ENCODE measurements at places on chromosomes 1 and 21. TPM values are rescaled to one million over a fixed set of nuclear protein-coding genes. Genes with fewer than 3 reads are reported as not detected.

DNA sequence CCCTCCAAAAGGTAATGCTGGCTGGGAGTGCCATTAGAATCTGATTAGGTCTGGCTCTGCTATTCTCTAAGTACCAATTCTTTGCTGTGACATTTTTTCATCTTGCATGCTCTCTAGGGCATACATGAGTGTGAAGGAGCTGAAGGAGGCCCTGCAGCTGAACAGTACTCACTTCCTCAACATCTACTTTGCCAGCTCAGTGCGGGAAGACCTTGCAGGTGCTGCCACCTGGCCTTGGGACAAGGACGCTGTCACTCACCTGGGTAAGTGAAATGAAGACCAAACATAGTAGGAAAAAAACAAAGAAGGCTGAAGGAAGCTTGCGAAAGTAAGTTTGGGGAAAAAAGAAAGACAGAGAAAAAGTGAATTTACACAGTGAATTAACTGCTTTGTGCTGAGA, 207.9 kb downstream of the PAPPA2 start:
- H3K27ac ChIP-seq, result no peak overlapping the region
- H3K27me3 ChIP-seq, result peaks cover 11% of the 10 kb centered on the region
- no peaks in the 10 kb centered on the region for H3K4me1 ChIP-seq
- H3K36me3 ChIP-seq, result no peaks in the 10 kb centered on the region
- DNase-seq, result no peak

DNA sequence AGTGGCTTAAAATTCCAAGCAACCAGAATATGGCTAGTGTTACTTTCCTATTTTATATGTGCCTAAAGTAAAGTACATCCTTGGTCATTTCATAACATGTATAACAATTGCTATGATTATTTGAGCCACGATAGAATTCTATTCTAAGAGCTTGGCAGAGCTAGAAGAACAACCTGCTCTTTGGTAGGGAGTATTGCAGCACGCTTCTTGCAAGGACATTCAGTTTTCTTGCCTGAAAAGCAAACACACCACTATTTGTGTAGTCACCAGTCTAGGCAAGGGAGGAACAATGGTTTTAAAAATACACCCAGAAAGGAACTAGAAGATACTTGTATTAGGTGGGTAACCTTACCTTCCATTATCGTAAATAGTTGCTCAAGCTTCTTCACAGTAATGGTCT, 51.5 kb downstream of the CNST start:
- H3K27me3 ChIP-seq, result no peaks in the 10 kb centered on the region
- DNase-seq, result no peak
- no peak overlapping the region for H3K4me3 ChIP-seq
- peaks cover 18% of the 10 kb centered on the region for H3K4me1 ChIP-seq

- H3K27ac ChIP-seq, result no peak overlapping the region
- H3K36me3 ChIP-seq, result no peaks in the 10 kb centered on the region
- no peaks in the 10 kb centered on the region for H3K4me1 ChIP-seq
- DNase-seq, result no peak
Observed at GRCh38 chr1:110283677-110284076, 55.5 kb upstream of the RBM15 start.

- no peaks in the 10 kb centered on the region for H3K27me3 ChIP-seq
- H3K4me3 ChIP-seq, result no peak overlapping the region
- H3K36me3 ChIP-seq, result no peaks in the 10 kb centered on the region
- DNase-seq, result no peak
Observed at GRCh38 chr1:213268221-213268620, 217.2 kb downstream of the RPS6KC1 start.

DNA sequence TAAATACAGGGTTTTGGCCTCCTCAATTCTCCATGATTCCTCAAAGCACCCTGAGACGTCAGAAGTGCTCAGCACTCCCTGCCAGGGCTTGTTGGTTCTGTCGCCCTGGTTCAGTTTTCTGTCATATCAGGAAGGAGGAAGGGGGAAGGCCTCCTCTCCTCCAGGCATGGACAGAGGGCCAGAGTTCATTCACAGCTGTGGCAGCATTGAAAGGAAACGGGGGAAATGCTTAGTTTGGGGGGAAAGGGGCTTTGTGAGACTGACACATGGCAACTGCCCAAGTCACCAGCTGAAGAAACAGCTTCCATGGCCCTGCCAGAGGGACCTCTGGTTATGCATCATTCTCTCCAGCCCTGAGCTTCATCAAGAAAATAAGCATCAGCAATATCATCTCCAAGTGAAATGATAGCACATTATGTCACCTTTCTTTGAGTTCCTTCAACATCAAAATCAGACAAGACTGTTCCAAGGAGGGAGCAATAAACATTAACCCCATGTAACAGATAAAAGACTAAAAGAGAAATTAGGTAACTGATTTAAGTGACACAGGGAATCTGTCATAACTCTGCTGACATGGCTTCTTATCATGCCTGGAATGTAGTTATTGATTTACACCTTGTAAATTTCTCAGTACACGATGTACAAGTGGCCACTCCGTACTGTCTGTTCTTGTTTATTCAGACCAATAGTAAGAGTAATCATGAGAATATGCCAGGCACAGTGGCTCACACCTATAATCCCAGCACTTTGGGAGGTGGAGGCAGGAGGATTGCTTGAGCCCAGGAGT, 103.2 kb upstream of the SLC25A33 start:
- no peak for DNase-seq
- H3K27me3 ChIP-seq, result no peaks in the 10 kb centered on the region
- no peak overlapping the region for H3K4me3 ChIP-seq
- no peak overlapping the region for H3K27ac ChIP-seq
- no peaks in the 10 kb centered on the region for H3K36me3 ChIP-seq
- H3K4me1 ChIP-seq, result no peaks in the 10 kb centered on the region

DNA sequence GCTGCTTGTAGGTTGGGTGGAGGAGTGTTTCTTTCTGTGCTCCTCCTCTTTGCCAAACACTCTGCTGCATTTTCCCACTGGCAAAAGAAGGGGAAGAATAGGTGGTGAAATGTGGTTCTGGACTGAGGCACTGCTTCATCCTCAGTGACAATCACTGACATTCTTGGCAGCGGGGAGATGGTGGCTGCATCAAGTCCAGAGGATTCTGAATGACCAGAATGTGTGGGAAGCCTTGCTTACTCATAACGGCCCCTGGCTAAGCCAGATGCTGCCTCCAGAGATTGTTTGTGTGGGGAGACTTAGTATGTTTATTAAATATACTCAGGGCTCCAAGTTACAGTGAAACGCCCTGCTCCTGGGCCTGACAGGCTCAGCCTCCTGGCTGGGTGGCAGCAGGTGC, 160.3 kb downstream of the CACNA1E start:
- H3K4me3 ChIP-seq, result no peak overlapping the region
- H3K36me3 ChIP-seq, result no peaks in the 10 kb centered on the region
- H3K27me3 ChIP-seq, result peaks cover 47% of the 10 kb centered on the region

Gene RAB7B
- total RNA-seq, result 0.11 TPM

Gene PLA2G4A
- 34.4 TPM for total RNA-seq

Gene OR2M3
- 0.15 TPM for total RNA-seq

Gene MCOLN2
- 0.98 TPM for total RNA-seq

All from A673 (cell line).